Fibroblast of skin of left biceps (primary cell): ENCODE measurements at places on chromosomes 2 and 18.

GRCh38 chr2:215915441-215915840 is 97.9 kb downstream of the MREG start:
- DNase-seq = no peak

GRCh38 chr2:119760237-119760955 is 674 bp downstream of the PTPN4 start:
- DNase-seq = no peak

- DNase-seq = no peak
These were observed 116.2 kb downstream of the ACOXL start for GRCh38 chr2:110848519-110849030.

- no peak for DNase-seq
These were observed 12.8 kb upstream of the TWSG1 start for GRCh38 chr18:9321736-9322135.

GRCh38 chr2:205730701-205731582 is 48.6 kb downstream of the NRP2 start:
- peak; percentile 80 for DNase-seq

DNA sequence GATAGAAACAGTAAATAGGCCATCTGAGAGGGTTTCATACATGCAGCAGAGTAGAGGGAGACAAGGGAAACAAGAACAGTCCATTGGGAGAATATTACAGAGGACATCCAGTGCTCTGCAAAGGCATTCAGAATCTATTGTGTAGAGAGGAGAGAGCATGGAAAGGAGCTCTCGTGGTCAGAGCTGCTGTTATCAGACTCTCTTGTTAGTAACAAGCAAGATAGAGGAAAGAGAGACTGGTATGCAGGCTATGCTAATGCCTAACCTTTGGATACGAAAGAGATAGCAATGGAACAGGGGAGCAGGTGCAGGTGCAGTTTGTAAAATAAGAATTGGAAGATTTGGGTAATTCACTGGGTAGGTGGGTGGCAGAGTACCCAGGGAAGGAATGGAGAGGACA is 855.9 kb downstream of the CNTNAP5 start:
- no peak for DNase-seq

GRCh38 chr2:47655563-47655880 is 127.4 kb upstream of the MSH6 start:
- no peak for DNase-seq

GRCh38 chr2:174931724-174932123 is 73.5 kb downstream of the CHN1 start:
- DNase-seq = peak; percentile 41

- no peak for DNase-seq
These were observed 24.3 kb downstream of the SMYD1 start for GRCh38 chr2:88091943-88092342.

- no peak for DNase-seq
These were observed 72.9 kb upstream of the MYCN start for GRCh38 chr2:15867194-15868171.
